ENCODE measurements at places on chromosomes 6 and 20.

DNA sequence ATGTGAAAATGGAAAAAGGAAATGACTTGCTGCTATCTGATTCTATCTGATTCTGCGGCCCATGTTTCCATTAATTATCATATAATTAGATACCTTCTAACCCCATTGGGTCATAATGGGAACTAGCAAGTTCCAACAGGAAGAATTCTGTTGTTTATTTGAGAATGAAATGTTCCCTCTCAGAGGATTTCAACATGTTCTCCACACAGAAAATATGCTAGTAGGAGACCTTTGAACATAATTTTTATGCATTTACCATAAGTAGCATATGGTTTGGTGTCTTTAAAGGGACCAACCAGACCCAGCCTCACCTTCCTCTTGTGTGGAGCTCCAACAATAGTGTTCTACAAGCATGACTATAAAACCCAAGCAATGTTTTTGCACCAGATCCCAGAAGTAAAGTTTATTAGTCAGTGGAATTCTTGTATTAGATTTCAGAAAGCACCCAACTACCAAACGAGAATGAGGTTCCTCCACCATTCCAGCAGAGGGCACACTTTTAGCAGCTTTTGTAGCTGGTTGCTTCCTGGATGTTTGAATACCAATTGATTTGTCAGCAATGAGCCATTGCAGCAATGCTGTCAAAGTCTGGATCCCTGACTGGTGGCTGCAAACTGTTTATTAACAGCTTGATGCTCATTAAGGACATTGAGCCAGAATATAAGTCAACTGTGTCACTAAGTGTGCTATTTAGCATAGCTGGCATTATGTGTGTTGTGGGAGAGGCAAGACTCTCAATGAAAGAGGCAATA is 143.6 kb upstream of the GJE1 start:
- DNase-seq, result peak; percentile 86

DNA sequence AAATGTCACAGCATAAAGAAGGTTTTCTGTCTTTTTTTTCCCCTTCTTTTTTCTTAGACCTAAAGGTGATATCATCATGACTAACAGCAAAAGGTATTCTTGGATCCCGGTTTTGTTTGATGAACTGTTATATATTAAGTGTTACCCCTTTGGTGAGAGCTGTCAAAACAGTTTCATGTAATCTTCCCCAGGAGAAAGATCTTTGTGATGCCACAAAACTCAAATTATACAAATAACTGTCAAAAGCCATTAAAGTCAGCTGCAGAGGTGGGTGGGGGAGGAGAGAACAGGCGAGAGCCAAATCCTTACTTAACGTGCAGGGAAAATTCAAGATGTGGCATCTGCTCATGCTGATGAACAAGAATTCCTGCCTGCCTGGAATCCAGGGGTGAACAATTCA is 258.2 kb downstream of the BMP7 start:
- no peak for DNase-seq

DNA sequence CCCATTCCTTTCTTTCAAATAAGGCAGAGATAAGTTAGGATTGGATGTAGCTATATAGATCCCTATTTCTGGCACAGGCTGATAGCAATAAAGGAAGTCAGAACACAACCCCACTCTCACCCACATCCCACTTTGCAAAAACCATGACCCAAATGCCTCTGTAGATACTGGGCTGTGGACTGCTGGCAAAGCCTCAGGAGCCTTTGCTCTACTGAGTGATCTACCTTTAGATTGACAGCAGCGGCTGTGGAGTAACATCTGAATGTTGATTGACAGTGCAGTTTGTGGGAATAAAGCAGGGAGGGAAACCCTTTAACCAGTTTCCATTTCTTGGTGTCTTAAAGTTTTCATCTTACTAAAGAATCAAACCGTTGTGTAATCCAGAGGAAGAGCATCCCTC is 6.7 kb upstream of the TMEM30A start:
- DNase-seq, result no peak

DNA sequence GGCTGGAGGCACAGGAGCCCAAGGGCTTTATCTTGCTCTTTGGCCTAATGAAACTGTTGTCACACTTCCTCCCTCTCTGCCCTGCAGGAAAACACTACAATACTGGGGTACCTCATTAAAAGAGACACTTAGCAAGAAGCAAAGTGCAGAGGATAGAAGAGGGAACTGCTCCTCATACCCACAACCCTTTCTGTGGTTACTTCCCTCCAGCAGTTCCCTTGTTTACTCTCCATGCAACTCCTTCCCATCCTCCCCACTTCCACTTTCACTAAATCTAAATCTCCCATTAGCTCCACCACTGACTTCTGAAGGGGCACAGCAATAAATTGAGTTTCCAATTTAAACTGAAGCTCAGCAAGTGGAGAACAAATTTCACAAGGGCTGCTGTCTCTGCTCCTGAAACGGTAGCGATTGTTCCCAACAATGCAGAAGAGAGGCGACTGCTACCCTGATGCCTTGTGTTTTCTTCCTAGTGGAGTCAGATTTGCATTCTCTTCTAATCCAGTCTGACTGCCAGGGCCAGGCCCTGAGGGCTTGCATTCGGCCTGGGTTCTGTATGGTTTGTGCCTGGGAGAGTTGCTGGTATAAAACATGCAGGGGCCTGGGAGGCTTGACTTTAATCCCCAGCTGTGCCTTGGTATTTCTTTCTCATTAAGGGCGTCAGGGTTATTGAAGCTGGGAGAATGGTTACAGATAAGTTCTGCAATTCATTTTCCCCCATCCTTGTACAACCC is 454.7 kb downstream of the TFAP2B start:
- DNase-seq, result no peak

DNA sequence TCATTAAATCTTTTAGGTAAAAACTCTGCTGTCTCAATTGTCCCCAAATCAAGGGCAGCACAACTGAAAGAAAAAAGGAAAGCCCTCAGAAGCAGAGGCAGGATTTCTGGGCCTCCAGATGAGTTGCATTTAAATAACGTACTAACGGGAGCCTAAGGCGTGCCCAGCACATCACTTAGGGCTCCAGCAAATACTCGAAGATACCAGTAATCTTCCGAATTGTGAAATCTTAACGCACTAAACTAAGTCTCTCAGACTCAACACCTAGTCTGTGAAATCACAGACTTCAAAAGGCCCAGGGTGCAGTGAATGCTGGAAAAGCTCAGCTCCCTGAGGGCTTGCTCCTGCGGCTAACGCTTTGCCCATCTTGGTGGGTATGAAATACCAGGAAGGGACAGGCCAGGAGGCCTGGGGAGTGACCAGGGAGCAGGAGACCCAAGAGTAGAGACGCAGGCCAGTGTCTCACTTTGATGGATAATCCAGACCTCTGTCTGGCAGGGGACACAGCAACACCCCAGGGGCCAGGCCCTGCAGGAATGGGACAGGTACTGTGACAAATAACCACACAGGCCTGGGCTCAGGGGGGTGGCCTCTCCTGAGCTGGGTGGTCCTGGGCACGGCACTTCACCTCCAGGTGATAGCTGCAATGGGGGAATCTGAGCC is 36.4 kb downstream of the RRBP1 start:
- peak; percentile 39 for DNase-seq

DNA sequence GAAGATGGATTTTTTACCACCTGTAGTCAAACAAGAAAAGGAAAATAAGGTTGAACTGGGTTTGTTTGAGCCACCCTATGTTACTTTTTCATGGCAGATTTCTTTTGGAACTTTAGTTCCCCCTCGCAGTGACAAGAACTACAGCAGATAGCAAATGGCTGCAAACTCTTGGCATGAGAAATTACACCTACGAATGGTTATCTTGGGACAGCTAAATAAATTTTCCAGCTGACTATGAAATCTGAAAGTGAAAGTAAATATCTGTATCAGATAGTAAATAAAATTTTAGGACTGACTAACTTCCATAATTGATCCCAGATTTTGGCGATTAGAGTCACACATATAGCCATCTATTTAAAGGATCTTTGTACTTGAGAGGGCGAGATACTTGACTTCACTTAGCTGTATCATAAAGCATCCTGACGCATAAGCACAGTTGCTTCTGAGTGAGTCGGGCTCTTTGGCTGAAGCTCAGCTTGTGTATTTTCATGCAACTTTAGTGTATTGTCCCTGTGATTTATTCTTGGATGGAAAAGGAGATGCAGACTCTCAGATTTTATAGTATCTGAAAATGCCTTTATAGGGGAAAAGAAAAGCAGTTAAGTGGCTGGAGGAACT is 125.3 kb upstream of the B3GAT2 start:
- DNase-seq, result peak; percentile 91

DNA sequence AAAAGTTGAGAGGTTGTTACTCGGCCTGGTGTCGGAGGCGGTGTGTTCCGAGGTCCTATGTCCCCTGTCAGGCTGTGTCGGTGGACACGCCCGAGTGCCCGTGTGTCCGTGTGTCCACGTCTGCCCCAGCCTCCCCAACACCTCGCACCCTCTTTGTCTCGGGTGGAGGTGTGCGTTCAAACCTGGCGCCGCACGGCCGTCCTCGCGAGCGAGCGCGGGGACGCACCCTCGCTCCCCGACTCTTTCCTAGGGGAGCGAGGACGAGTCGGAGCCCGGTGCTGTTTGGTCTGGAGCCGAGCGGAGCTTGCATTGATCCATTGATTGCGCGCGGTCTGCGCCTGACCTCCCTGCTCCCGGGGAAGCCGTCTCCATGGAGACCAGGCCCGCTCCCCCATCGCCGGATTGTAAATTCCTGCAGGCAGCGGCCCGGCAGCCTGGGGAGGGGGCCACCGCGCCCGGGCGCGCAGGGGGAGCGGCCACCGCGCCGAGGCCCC is 411 bp upstream of the SCUBE3 start:
- DNase-seq, result no peak

GRCh38 chr20:6686171-6686570 is 81.3 kb upstream of the BMP2 start:
- DNase-seq, result no peak

DNA sequence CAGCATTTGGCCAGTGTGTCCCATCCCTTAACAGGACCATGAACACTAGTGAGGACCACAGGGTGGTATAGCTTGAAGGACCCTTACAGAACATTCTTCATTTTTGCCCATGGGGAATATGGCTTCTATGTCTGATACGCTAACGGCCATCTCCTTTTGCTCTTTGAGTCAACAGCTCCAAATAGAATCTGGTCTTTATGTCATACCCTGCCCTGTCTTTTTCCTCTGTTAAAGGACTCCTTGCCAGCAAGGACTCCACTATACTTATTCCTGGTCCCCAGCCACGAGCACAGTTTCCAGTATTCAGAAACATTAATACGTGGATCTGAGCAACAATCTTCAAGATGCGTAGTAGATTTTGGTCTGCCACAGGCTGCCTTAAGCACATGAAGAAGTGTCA is 22.5 kb downstream of the SERPINB1 start:
- DNase-seq, result no peak

DNA sequence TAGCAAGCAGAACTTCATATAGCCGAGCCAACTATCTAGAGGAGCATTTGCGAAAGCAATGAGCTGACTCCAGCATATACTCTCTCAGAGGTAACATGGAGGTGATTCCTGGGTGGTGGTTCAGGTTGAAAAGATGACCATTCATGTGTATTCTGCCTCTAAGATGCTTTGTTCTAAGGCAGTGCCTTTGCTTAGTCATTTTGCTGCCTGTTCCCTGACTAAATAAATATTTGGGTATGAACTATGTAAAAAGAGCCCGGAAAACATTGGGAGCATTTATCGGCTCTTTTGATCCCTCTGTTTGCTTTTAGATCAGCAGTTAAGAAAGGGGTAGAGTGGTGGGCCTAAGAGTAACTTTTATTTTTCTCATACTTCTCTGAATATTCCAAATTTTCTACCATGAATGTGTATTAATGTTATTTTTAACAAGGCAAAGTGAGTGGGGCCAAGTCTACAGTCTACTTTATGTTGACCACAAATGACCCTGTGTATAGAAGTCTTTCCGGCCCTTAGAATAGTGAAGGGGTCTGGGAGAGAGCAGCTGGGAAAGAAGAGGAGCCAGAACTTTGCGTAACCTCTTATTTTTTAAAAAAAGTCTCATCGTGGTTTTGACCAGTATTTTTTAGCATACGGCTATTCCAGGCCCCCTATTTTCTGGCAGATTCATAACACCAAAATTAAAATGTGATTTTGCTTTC is 206.5 kb upstream of the EYA4 start:
- DNase-seq, result no peak

DNA sequence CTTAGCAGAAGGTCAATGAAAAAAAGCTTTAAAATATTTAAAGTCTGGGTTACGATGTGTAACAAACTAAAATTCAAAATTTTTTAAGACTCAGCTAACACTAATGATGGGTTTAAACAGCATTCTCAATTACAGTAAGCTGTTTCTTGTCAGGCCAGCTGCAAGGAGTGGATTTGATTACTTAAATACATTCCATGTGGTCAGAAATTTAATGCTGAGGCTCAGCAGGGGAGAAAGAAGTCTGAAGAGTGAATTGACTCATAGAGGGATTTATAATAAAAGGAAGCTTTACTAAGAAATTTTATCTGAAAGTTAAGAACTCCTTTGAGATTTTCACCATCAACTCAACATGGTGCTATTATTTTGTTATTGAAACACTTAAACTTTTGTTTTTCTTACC is 398.6 kb downstream of the KHDRBS2 start:
- no peak for DNase-seq

GRCh38 chr6:42929821-42930360 is 611 bp downstream of the CNPY3 start:
- DNase-seq, result peak; percentile 83

DNA sequence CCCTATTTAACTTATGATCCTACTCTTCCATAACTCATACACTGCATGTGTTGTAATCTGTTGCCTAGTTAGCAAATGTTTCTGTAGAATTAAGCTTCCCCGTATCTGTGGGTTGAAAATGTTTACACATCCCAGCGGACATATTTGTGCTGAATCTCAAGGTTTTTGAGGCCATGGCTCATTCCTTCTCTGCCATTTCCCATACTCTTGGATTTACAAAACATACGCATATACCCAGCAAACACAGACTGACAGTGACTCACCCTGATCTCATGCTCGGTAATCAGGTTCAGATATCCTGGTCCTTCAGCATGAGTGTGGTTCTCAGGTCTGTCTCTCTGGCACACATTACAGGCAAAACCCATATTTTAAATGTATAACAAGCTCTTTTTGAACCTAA is 58.7 kb downstream of the AGPAT4 start:
- DNase-seq, result peak; percentile 100

DNA sequence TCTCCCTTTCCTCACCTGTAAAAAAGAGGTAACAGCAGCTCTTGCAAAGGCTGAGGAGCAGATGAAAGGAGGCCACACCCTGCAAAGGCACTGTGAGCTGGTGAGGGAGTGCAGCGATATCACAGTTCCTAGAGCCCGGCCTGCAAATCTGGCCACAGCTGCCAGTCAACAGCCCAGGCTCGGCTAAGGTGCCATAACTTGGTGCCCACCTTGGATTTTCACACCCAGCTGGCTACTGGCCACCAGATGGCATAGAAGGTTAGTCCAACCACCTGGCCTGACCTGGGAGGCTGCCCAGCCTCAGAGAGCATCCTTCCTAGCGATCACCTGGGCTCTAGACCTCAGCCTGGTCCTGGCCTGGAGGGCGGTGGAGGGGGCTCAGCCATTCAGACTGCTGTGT is 46.8 kb downstream of the KCNB1 start:
- DNase-seq, result no peak

- DNase-seq, result no peak
Measured at GRCh38 chr20:64063389-64064144, 569 bp downstream of the TCEA2 start.

GRCh38 chr6:1542335-1542734 is 67.4 kb upstream of the FOXC1 start:
- no peak for DNase-seq
